Activated CD8-positive, alpha-beta memory T cell treated with anti-CD3 and anti-CD28 coated beads for 48 hours (primary cell): ENCODE measurements at places on chromosomes 1 and 21.

GRCh38 chr1:64669098-64669675 is 75.7 kb upstream of the RAVER2 start:
- no peak for DNase-seq

GRCh38 chr1:243748706-243749283 is 101.2 kb downstream of the AKT3 start:
- no peak for DNase-seq

- DNase-seq, result no peak
Observed at GRCh38 chr1:157641177-157641576, 43.3 kb upstream of the FCRL4 start.

- DNase-seq, result no peak
Observed at GRCh38 chr1:109433322-109433721, 7.1 kb upstream of the PSMA5 start.

DNA sequence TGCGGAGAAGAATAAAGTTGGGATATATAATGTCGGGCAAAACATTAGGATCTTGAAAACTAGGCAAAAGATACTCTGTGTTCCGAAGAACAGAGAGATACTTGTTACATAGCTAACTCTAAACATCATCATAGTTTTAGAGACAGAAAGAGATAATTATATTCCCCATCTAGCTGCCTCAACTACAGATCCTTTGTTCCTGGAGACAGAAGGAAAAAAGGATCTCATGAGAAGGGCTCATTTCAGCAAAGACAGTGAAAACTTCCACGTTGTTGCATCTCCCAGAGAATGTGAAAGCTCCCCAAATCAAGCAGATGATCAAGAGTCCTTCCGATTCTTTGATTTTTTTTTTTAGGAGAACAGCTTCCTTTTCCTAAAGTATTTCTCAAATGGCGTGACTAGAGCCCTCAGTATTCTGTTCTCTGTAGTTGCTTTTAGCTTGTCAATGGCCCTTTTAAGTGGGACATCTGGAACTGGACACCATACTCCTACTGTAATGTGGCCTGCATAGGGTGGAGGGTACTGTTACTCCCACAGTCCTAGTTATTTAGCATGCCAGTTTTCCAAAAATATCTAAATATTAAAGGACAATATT is 1048.2 kb downstream of the TTLL7 start:
- DNase-seq, result no peak

- DNase-seq, result no peak
Observed at GRCh38 chr1:13646521-13646920, 53.5 kb upstream of the PRDM2 start.

DNA sequence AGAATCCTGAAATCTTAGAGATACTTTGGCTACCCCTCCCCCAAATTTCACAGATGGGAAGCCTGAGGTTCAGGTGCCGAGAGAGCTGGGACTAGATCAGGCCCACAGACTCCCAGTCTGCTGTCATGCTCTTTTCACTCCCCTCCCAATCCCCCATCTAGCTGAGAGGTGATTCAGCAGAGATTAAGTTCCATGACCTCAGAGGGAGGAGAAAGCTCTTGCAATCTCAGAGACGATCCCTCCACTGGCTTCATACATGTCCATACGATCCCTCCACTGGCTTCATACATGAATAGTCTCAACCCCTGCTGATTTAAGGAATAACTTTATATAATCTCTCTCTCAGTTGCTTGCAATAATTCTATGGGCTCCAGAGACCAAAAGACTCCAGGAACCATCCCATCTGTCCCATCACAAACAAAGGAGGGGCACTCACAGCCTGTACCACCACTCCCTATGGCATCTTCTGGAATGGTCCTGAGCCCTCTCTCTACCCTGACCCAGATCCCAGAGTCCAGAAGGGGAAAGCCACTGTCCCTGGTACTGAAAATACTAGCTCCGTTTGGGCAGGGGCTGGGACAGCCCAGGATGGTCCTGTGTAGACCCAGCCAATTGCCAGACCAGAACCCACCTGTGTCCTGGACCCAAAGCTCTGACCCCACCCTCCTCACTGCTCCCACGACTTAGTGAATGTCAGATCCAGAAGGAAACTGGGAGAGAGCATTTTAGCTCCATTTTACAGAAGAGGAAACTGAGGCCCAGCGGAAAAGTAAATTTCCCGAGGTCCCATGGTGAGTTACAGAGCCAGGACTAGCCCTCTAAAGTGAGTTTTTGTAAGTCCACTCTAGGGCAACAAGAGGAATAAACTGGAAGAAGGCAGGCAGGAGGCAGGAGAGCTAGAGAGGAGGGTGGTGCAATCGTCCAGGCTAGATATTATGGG is 27.1 kb downstream of the RIMS3 start:
- no peak for DNase-seq

GRCh38 chr21:38301321-38302214 is 44.8 kb downstream of the KCNJ15 start:
- no peak for DNase-seq

DNA sequence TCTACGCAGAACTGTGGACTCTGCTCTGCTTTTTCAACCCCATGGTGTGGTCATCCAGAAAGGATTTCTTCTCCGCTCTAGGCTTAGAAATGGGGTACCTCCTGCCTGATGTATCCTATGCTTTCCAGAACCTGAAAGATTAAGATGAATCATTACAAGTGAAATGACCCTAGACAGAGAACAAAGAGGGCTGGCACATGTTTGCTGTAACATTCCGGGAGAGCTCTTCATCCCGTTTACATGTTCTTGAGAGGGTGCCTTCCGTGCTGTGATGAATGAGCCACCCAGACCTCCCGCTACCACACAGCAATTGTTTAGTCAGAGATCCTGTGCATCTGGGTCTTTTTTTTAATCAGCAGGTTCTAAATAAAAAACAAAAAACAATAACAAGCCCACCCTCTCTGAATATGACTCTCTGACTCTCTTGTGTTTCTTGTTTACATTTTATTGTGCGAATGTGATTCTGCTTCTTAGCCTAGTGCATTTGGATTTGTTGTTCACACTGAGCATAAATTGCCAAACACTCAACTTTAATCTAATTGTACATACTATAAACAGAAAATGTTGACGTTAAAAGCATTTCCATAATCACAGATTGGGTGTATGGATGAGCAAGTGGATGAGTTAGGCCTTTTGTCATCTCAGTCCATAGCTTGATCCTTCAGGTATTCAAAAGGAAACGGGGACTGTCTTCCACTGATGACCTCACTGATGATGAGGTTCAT is 87.1 kb downstream of the GPR88 start:
- no peak for DNase-seq

- peak; percentile 45 for DNase-seq
Observed at GRCh38 chr1:201703621-201704438, 125.1 kb upstream of the IPO9 start.

- DNase-seq, result no peak
Observed at GRCh38 chr1:25616987-25617624, 515 bp downstream of the MAN1C1 start.

- peak; percentile 32 for DNase-seq
Observed at GRCh38 chr1:201171063-201172036, 17.1 kb upstream of the TMEM9 start.

DNA sequence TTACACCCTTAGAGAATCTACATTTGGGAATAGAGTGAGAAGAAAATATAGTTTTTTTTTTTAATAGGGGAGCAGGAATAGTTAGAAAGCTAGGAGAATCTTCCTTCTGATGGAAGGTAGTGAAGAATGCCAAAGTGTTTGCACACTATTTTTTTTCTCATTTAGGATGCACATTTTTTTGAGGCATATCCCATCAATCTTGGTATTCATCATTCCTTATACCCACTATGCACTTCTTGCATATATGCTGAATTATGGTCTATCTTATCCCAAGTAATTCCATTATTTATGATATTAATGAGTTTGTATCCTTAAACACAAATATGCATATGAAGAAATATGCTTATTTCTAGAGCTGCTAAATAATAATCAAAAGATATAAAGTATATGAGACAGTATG is 28.4 kb downstream of the HSPA13 start:
- no peak for DNase-seq

- no peak for DNase-seq
Observed at GRCh38 chr1:24888971-24889676, 41.0 kb downstream of the RUNX3 start.

GRCh38 chr1:64711266-64711665 is 33.6 kb upstream of the RAVER2 start:
- DNase-seq, result no peak

- no peak for DNase-seq
Observed at GRCh38 chr1:47727697-47728085, 269.5 kb downstream of the TRABD2B start.

DNA sequence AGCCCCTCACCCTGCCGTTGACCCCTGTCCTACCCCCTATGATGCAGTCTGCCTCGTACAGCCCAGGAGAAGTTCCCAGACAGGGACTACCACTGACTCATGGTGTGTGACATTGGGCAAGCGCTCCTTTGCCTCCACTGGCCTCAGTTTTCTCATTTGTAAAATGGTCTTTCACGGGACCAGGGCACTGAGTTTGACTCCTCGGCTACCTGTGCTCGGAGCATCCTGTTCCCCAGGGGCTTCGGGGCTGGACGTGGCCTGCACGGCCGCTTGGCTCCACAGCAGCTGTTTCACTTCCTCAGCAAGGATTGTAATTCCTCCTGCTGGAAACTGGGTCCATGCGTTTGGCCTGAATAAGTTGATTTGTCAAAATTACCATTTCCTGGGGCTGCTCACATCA is 277.3 kb downstream of the MATN1 start:
- no peak for DNase-seq

- DNase-seq, result no peak
Observed at GRCh38 chr1:208081972-208082371, 162.2 kb downstream of the PLXNA2 start.

- DNase-seq, result no peak
Observed at GRCh38 chr1:223748405-223748772, 36.0 kb downstream of the CAPN2 start.

GRCh38 chr21:39685991-39686390 is 59.0 kb upstream of the IGSF5 start:
- no peak for DNase-seq

DNA sequence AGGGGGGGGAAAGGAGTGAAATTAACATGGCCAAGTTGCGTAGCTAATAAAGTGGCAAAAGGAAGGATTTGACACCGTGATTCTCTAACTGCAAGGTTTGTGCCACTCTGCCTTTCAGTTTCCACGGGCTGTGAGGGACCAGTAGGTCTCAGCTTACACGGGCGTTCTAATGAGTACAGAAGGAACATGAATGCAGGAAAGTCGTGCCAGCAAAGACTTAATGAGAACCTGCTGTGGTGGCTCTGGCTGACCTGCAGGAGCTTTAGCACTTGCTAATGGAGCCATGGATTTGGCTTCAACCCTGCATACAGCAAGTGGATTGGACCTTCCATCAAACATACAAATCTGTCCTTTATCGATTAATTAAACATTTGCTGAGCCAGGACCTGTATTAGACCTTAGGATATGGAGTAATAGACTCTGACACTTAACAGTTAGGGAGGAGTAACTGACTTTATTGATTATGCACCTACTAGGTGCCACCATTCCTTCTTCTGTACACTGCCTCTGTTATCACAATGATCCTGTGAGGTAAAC is 15.1 kb upstream of the PITHD1 start:
- no peak for DNase-seq

DNA sequence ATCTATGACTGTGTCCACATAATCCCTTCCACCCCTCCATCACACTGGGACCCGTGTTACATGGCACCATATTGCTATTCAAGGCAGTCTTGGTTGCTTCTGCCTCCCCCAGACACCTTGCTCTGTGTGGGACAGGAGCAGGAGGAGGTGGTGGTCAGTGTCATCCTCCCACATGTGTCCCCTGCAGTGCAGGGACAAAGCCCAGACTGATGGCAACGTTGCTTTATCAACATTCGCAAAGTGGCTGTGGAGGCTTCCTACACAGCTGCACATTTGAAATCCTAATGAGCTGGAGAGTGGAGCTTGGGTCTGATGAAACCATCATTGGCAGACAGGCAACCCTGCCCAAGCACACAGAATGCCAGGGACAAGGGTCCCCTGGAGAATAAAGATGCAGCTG is 26.2 kb downstream of the TRIM67 start:
- no peak for DNase-seq

DNA sequence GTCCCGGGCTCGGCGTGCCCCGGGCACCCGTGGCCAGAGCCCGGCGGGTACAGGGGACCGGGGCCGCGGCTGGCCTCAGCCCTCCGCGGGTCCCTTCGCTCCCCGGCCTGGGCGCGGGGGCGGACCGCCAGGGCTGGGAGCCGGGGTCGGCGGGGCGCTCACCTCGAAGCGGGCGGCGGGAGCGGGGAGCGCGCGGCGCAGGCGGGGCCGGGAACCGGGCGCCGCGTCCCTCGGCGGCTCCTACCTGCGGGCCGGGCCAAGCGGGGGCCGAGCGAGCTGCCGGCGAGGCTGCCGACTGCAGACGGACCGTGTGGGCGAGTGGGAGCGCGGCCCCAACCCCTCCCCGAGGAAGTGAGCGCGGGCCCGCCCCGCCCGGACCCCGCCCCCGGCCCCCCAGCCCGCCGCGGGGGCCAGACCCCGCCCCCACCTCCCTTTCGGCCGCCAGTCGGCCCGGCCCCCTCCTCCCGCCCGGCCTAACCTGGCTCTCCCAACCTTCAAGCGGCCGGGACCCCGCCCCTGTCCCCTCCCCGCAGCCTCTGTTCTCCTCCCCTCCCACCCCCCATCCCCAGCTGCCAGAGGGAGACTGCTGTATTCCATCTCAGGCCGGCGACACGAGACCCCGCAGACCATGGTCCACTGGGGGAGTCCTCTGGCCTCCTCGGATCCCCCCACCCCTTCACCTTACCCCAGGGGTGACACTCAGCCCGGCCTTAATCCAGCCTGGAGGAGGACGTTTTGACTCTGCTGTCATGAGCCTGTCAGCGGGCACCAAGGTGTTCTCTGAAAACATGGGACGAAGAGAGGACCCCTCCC is at the start of gene FHL3:
Gene FHL3 (minus strand): TSS at position 320 of the 813 bp plus-strand sequence. CDS start 6,102 bp downstream, outside the sequence.
- DNase-seq, result peak; percentile 45

DNA sequence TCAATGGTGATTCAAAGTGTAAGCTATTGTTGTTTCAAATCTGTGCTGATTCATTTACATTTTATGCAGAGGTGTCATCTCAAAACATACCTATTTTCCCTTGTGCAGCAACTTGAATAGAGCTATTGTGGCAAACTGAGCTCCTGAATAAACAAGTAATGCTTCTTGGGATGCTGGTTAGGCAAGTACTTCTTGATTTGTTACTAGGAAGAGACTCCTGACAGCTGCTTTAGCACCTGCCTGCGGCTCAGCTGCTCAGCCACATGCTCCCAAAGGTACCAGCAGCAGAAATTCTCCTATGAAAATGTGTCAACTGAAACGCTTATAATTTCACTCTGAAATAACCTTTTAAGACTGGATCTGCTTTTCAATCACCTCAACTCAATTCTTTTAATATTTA is 352.3 kb downstream of the RYR2 start:
- DNase-seq, result no peak
